ENCODE measurements at places on chromosomes 13 and 19.

DNA sequence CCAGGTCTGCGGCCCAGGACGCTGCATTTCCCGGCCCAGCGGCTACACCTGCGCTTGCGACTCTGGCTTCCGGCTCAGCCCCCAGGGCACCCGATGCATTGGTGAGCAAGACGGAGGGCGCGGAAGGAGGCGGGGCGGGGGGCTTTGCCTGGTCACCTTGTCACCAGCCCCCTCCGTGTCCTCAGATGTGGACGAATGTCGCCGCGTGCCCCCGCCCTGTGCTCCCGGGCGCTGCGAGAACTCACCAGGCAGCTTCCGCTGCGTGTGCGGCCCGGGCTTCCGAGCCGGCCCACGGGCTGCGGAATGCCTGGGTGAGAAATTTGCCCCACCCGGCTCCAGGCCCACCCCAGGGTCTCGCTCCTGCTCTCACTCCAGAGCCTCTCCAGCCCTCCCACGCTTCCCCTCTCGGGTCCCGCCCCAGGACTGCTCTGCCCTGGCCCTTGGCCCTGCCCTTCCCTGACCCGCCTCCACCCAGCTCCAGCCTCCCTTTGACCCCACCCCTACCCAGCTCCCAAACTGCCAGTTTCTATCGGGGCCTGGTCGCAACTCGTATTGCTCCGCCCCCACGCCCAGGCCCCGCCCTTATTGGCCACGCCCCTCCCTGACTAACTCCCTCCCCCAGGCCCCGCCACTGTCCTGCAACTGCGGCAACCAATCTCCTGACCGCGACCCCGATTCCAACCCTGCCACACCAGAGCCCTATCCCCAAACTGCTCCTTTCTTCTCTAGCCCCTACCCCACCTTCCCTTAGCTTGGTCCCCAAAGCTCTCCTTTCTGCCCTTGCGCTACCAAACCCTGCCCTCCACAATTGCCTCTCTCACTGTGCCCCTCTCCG is 8.6 kb downstream of the LTBP4 start:
- DNase-seq = peak; percentile 90

GRCh38 chr19:38209152-38209551 is 14.9 kb downstream of the DPF1 start:
- DNase-seq = no peak

DNA sequence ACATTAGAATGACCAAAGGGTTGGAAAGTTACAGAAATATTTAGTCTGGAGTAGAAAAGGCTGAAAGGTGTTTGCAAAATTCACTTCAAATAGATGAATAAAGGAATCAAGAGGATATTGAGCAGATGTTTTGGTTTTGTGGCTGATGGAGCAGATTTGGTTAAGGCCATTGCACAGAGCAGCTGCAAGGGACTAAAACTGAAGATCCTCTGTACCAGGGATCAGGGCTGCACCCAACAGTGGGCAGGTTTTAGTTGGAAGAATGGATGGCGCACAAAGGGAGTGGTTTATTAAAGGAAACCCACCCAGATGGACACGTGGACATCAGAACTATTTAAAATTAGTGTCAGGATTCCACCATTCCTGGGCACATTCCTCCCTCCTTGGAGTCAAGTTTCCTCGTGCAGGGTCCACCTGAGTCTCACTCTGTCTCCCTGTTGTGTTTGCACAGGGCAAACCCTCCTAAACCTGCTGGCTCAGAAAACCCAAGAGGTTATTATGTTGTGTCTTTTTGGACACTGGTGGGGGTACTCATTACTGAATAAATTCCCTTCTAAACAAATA is 9.2 kb upstream of the UBAC2 start:
- no peak for DNase-seq

DNA sequence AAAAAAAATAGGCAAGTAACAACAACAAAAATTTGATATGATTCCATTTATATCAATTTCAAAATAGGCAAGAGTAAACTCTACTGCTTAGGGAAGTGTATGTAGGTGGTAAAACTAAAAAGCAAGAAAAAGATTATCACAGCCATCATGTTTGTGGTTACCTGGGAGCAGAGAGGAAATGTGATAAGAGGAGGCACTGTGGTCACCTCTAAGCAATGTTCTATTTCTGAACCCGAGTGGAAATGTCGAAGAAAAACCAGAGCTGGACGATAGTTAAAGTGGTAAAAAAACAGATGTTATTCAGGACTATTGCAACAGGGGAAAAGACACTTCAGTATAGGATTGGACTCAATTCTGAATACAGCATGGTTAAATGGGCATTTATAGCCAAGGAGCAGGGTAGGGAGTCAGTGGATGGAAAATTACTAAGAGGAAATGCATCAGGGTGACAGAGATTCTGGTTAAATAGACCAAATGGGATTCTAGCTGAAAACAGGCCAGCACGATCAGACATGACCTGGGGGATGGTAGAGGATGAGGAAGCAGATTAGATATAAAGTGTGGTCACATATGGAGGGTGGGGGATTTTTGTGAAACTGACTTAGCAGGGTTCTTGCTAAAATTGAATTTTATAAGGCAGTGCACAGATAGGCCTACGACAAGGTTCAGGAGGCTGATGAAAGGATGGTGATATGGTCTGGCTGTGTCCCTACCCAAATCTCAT is 6.0 kb upstream of the TEX30 start:
- no peak for DNase-seq

GRCh38 chr13:30576528-30576927 is 41.2 kb upstream of the USPL1 start:
- DNase-seq = no peak

GRCh38 chr13:46348961-46349360 is 38.1 kb downstream of the RUBCNL start:
- DNase-seq = no peak

- no peak for DNase-seq
Measured at GRCh38 chr13:89822467-89822866, 1525.0 kb upstream of the MIR17HG start.
